ENCODE measurements at places on chromosomes 5 and 9.

DNA sequence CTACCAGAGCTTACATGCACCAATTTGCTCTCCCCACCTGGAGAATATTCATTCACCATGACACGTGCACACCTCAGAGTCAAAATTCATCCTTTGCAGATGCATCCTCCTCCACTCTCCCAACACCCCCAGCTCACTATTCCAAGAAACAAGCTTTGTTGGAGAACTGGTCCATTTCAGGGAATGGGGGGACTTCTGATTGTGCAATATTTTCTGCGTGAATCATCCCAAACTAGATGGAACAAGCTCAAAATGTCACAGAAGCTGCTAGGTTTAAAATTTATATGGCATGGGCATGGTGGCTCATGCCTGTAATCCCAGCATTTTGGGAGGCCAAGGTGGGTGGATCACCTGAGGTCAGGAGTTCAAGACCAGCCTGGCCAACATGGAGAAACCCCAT is 3.6 kb downstream of the GLDC start:
- DNase-seq: no peak

- no peak for DNase-seq
These were observed 421.3 kb downstream of the CDH12 start for GRCh38 chr5:22431840-22432239.

DNA sequence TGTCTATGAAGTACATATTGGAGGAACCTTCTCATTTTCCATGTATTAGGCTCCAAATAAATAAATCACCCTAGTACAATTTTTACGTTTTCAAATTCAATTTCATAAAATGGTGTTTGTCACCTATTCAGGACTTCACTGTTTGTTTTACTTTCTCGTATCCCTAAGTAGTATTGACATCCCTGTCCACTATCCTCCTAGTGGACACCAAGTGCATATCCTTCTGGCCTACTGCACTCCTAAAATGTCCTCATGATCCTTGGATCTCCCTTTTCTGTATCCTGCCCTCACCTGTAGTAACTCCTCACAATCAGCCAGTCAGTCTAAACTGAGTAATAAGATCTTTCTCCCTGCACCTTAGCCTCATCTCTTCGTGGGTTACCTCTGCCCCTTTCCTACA is 539.9 kb downstream of the DMRTA1 start:
- peak; percentile 8 for DNase-seq

DNA sequence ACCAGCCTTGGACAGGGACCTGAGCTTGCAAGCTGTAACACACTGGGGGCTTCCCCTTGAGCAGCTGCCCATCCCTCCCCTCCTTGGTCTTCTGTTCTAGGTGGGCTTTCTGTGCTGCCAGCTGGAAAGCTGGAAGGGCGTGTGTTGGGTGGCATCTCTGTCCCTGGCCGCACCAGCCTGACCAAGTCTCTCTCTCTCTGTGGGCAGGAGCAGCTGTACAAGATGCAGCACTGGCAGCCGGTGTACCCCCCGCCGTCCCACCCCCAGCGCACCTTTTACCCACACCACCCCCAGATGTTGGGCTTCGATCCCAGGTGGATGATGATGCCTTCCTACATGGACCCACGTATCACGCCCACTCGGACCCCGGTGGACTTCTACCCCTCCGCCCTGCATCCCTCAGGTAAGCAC is 32.1 kb upstream of the POMT1 start:
- no peak for DNase-seq

- no peak for DNase-seq
These were observed 100.3 kb downstream of the PJA2 start for GRCh38 chr5:109309326-109310063.

- DNase-seq: no peak
These were observed 13.5 kb downstream of the CREBRF start for GRCh38 chr5:173069671-173070070.

DNA sequence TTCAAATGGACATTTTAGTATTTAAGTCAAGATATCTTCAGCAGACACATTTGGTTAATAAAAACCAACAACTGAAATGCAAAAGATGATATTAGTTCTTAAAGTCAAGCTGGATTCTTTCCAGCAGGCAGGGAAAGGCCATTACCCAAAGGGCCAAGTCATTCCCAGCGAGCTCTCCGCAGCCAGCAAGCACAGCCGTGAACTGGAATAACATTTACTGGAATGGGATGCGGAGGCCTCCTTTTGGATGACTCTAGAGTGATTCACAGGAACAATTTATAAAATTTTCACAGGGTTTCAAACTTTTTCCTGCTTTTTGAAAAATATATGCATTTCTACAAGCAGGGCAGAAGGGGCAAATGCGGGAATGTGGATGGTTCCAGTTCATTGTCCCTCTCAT is 76.6 kb upstream of the DAB2 start:
- DNase-seq: peak; percentile 94

GRCh38 chr5:9363026-9363425 is 182.8 kb downstream of the SEMA5A start:
- no peak for DNase-seq

DNA sequence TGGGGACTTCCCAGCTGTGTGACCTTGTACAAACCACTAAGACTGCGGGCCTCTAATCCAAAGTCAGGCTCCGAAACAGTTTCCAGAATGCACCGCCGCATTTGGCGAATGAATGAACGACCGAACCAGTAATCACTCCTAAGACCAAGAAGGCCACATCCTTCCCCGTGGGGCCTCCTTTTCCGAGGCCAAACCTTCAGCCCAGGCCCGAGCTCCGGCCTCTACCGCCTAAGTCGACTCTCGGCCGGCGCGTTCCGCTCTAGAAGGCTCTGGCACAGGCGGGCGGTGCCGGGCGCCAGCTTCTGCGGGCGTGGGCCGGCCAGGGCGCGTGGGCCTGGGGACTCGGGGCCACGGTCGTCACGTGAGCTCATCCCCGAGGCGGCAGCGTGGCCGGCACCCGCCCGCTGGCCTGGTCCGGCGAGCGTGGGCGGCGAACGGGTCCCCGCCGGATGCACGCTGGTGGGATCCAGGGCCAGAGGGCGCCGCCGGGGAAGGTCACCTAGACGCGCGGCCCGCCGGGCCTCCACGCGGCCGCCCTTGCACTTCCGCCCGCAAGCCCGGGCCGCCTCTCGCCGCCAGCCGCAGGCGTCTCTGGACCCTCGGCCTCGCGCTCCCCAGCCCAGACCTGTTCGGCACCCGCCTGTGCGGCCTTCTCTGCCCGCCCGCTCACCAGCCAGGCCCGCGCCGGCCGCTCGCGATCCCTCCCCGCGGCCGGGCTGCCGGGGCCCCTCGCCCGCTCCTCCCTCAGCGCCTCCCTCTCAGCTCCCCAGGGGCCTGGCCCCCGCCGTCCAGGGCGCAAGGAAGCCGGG is 754 bp downstream of the VDAC1 start:
- DNase-seq: peak; percentile 54

DNA sequence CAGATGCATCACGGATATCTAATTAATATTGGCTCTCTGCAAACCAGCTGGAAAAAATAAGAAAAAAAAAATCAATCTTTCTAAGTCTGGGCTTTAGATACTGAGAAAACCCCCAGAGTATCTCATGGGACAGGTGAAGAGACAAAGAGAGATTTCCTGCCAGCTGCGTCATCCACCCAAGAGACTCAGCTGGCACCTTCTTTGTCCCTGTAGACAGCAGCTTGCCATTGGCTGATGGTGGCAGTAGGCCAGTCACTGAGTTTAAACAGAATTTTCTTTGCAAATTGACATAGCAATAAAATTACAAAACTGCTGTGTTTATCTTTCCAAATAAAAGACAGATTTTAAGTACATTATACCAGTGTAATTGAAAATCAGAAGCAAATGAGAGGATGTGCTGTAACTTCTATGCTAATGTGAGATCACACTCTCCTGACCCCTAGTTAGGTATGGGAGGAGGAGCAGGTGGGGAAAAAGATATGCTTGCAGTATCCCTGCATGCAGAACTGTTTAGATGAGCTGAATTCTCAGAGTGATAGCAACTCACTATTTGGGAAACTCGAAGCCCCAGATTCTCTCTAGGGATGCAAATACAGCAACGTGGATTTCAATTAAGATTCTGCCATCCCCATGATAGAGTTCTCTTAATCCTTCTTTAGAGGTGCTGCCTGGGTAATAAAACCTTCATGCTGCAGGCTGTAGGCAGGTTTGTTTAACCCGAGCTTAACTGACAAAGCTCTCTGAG is 72.2 kb downstream of the NMUR2 start:
- no peak for DNase-seq

- no peak for DNase-seq
These were observed 38.6 kb downstream of the HMCN2 start for GRCh38 chr9:130304116-130304515.

- DNase-seq: peak; percentile 51
These were observed 3.0 kb downstream of the NFIL3 start for GRCh38 chr9:91420501-91421127.

DNA sequence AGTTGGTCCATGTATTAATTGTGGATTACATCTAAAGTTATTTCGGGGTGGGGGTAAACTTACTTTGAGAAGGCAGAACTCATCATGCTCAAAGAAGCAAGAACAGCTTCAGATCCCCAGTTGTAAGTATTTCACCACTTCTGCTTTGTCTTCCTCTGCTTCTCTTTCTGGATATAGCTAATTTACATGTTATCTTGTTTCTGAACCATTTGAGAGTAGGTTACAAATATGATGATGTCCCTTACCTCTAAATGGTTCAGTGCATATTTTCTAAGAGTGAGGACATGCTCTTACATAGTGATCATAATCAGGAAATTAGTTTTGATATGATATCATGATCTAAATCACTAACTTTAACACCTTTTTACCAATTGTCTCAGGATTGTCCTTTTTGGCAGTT is 11.9 kb downstream of the TRIO start:
- no peak for DNase-seq

GRCh38 chr5:91329283-91329682 is 53.8 kb downstream of the ARRDC3 start:
- DNase-seq: no peak

DNA sequence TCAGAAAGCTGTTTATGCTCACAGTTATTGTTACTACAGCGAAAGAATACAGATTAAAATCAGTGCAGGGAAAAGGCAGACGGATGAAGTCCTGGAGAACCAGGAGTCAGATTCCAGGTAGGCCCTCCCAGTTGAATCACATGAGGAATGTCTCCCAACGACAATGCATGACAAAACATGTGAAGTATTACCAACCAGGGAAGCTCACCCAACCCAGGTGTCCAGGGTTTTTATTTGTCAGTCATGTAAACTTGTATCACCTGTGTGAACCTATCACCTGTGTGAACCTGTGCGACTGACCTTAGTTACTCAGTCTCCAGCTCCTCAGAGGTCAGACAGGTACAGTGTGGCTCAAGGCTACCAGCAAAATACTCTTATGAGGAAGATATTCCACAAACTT is 63.9 kb downstream of the KIAA1958 start:
- DNase-seq: no peak

DNA sequence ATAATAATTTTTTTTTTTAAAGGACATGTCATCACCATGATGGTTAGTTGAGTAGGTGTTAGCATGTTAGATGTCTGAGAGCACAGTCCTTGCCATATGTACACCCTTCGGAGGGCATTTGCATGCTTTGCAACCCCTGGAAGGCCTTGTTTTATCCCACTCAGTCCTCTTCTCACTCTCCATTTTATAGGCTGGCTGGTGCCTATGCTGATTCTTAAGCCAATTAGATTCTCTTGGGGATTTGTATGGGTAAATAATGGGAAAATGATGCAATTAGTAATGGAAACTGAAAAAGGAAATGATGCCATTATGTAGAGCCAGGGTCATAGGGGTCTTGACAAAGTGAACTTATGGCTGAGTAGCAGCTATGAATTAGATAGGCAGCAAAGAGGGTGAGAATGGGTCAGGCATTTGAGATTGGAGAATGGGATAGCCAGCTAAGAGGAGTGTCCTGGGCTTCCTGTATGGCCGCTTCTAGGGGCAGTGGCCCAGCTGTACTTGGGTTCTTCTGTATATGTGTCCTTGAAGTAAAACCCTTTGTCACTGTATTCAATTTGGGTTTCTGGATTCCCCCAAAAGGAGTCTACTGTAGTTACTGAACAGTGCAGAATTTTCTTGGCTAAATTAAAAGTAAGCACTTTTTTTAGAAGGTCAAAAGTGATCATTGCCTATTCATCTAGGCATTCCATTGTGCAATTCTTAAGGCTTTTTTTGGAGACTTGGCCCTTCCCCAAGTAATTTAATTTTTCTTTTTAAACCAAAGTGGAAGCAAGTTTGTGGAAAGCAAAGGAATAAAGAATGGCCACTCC is 31.6 kb downstream of the LRRTM2 start:
- DNase-seq: peak; percentile 54

DNA sequence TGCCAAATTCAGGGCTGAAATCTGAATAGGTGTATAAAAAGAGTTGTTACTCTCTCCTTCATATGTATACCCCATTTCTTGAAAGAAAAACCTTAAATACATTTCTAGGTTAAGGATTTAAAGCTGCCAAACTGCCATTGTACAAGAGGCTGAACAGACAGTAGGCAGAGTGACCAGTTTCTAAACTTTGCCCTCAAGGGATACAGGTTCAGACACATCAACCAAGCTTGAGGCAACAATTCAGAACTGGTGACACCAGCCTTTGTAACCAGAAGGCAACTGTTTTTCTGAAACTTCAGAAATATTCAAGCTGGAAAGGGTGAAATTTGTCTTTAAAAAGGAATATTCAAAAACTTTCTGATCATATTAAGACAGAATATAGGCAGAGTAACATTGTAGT is 47.5 kb downstream of the FAM114A2 start:
- DNase-seq: no peak

DNA sequence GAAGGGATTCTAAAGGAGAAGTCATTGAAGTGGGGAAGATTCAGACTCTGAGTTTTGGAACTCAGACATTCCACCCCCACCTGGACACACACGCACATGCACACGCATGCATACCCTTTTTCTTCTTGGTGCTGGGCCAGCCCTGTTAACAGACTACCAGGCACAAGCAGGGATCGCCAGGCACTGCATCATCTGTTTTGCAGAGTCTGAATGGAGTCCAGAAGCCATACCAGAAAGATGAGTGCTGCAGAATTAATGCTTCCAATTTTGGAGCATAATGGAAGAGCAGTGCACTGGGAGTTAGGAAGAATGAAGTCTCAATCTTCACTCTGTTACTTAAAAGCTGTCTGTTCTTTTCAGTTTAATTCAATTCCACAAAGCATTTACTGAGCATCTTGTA is 95.5 kb downstream of the PDE8B start:
- peak; percentile 60 for DNase-seq

DNA sequence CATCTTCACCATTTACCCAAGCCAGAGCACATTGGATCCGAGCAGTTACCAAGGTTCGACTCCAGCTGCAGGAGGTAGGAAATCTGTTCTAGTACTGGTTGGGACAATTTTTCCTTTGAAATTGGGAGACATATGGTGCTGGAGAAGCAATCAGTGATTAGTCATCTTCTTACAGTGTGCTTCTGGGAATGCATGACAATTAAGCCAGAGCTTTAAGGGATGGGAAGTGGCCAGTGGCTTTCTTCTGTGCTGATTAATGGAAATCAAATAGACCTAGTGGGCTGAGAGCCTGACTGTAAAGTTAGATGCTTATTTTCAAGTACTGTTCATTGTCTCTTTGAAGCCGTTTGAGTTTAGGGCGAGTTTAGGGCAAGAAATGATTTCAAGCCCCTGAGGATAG is 152.1 kb downstream of the UNC13B start:
- peak; percentile 72 for DNase-seq

- no peak for DNase-seq
These were observed 71.8 kb downstream of the NRG2 start for GRCh38 chr5:139971202-139971725.
